Stimulated activated CD8-positive, alpha-beta memory T cell treated with anti-CD3 and anti-CD28 coated beads, Interleukin-4, amount 100 ng/mL, for 4 hours (primary cell): ENCODE measurements at places on chromosomes 1 and 21.

DNA sequence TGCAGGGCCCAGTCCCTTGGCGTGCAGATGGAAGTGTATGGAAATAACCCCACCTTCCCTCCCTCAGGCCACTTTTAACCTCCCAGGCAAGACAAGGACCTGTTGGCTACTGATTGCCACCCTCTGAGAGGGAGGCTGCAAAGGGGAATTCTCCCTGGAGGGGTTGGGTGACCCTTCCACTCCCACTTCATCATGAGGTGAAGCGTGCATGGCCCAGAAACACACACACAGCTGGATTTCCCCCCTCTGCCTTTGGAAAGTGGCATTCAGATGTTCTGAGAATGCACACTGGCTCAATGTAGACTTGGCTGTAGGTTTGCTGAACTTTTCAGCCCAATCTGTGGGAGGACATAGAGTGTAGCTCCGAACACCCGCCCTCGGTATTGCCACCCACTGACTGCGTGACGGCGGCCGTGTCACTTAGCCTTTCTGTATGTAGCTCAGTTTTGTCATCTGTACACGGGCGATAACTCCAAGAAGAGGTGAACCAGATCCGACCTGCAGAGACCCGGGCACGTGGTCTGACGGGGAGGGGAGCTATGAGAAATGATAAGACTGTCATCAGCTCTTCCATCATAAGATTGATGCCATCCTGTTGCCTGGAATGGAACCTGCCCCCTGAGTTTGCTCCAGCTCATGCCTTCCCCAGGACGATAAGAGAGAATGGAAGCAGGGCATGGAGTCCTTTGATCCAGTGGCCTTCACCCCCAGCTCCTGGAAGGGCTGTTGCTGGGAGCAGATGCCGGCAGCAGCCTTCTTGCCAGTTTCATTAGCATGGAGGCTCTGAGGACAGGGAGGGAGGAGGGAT lies 19.3 kb downstream of the MIIP start:
- DNase-seq = no peak

DNA sequence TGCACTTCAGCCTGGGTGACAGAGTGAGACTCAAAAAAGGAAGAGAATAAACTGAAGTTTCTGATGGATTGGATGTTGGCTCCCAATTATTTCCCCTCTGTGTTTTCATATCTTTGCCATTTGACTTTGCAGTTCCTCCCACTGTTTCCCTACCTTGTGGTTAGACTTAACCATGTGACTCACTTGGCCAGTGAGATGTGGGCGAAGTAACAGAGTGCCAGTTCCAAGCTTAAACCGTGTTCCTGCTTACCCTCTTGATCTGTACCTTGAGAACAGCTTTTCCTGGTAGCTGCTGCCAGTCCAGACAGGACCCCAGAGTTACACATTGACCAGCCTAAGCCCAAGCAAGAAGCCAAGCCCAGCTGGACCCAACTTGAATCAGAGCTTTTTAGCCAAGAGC lies 323.4 kb downstream of the LTN1 start:
- no peak for DNase-seq

- DNase-seq = no peak
Measured at GRCh38 chr21:31164713-31165694, 126.7 kb upstream of the KRTAP19-8 start.

DNA sequence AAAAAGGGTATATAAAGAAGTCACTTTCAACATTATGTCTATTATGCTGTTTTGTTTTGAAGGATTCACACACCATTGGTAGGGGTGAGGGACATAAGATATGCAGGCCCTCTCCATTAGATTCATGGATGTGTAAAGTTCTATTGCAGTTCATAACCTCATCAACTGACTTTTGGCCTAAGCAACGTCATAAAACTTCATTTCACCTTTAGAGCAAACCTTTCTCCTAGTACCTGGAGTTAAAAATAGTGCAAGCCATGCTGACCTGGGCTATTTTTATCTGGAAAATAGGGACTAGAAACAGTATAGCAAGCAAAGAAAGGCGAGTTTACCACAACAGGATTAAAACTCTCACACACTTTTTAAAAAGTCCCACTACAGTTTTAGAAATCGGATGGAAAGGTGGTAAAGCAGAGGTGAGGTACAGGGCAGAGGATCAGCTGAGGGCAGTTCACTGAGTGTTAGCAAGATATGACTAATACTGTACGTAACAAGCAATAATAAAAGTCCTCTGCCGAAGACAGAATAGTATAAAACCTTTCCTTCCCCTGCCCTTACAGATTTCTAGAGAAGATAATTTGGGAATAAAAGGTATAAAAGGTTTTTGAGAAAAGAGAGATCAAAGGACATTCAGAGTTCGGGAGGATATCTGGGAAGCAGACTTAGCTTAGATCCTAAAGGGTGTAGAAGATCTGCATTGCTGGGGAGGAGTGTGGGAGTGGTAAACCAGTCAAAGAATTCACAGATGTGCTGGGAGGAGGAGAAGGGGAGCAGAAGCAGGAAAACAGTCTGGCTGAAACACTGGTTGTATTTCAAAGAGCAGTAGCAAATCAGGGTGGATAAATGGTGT lies 14.3 kb downstream of the EGLN1 start:
- DNase-seq = no peak

DNA sequence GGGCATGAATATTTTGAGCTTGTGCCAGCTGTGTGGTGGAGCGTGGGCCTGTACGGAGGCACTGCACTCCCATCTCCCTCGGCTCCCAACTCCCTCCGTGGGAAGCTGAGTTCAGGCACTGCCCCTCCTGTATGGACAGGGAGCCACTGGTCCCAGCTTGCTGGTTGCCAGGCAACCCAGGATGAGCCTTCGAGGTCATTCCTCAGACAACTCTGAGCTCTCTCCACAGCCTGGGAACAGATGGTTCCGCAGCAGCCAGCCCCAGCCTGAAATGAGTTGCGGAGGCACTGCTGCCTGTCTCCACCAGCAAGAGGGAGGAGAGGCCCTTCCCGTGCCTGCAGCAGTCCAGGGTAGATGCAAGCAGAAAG lies 58.4 kb upstream of the TENT5B start:
- DNase-seq = no peak

DNA sequence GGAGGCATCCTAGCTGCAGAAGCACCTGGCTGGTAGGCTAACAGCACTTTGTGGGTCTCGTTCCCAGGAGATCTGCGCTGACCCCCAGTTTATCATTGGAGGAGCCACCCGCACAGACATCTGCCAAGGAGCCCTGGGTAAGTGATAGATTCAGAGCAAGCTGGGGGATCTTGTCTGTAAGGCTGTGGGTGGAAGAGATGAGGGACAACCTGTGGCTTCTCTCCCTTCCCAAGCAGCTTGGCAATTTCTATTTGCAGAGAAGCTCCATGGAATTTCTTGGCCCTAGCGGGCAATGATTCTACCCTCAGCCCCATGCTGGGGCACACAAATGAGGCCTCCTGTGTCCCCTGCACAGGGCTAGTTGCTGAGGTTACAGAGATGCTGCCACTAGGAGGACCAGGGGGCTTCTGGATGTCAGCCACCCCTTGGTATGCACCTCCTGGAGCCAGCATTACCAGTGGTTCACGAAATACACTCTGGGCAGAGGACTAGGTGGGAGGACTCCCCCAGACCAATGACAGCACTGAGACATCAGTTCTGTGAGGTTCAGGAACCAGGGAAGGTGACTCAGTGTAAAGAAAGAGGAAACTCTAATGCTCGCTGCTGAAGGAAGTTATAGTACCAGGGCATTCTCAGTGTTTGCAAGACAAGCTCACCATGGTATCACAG lies 5.5 kb downstream of the CAPN2 start:
- DNase-seq = no peak
